ENCODE measurements at places on chromosomes 4 and X.
A peak's percentile ranks its signal among the peaks of the same experiment; 100 is the strongest.

DNA sequence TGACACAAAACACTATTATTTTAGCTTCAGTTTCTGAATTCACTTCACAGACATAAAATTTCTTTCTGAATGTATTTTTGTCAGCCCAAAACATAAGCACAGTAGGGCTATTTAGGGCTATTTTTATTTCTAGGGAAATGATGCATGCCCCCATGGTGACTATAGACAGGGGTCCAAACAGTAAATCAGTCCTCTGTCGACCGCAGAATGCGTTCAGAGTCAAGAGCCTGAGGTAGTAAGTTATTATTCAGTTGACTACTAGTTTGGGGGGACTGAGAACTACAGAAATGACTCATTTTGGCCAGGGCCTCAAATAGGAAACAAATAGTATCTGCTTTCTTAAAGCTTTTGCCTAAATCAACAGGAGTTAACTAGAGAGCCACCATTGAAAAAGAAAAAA lies 414.4 kb downstream of the AFF2 start:
- no peak for DNase-seq

DNA sequence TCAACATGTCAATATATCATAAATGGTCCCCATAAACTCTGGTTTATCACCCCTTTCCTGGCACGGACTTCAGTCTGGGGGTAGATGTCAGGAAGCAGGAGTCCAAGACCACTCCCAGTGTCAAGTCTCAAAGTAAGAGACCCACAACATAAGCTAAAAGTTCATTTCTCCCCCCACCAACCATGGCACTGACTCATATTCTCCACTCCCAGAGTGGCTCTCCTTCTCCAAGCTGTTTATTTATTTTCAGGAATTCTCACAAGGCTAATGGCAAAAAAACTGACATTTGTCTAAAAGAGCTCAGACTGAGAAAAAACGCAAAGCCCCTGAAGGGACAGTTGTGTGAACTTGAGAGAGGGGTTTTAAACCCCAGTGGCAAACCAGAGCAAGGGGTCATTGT lies 217.0 kb downstream of the RAB28 start:
- no peak for DNase-seq

DNA sequence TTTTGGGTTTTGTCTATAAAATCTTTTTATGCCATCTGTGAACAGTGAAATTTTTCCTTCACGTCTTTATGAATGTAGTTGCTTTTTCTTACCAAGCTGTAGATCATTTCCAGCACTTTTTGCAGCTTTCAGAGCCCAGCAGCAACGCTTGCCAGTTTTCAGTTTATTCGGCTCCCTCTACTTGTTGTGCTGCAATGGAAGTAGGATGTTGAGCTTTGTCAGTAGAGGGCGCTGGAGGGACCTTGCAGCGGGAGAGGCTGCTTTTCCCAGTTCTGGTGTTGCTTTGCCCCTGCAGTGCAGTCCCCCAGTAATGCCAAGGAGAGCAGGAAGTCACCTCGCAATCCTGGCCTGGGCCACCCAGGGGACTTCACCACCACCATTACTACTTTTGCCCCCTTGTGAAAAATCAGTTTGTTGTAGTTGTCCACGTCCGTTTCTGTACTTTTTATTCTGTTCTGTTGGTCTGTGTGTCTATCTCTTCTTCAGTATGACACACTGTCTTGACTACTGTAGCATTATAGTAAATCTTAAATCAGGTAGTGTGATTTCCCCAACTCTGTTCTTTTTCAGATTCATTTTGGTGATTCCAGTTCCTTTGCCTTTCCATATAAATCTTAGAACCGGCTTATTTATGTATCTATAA lies 21.8 kb downstream of the CMC4 start:
- peak; percentile 27 for DNase-seq

GRCh38 chrX:134172588-134173259 lies 64.3 kb upstream of the CCDC160 start:
- DNase-seq: peak; percentile 21

DNA sequence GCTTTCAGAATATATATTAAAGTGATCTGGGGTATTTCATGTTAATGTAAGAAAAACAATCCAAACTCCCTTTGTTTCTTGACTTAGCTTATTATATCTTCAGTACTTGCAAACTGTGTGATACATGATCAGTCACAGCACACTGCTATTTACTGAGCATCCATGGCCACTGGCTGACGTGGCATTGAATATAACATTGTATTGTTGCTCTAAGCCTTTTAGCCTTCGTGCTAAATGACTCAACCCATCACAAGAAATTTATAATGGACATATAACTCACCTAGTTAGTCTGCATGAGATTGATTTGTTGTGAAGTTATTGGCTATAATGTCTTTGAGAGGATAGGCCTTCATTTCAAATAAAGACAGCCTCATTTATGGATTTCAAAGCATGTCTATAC lies 642.6 kb downstream of the IL1RAPL1 start:
- DNase-seq: no peak

- no peak for DNase-seq
These were observed 98.0 kb upstream of the MAGEB16 start for GRCh38 chrX:35700121-35700520.

DNA sequence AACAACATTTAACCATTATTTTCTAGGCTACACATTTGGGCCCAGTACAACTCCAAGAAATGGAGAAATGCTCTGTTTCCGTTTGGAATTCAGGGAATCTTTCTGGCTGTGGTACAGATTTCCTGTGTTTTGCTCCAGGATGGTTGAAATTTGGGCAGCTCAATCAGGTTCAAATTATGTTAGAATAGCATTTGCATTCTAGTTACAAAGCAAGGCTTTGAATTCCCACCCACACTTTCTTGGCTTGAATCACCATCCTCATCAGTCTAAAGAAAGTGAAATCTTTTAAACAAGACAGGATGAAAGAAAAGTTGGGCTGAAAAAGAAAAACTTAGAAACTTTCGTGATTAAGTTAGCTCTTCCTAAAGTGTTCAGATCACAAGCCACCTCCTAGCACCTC lies 98.1 kb upstream of the VCX3B start:
- DNase-seq: no peak

DNA sequence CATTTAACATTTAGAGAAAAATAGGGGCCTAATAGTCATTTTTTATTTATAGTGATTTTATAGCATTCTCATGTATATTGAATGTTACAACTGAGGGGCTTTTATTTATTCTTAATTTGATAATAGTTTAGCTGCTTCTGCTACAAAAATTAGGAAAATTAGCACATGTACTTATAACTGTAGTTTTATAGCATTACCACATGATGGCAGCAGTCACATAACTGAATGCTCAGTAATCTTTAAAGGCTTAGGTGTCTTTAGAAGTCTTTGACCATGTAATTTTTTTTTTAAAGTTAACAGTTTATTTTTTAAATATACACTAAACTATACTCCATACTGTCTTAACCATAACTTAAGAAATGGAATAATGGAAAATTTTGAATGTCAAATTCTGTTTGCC lies 136.6 kb downstream of the STAG2 start:
- DNase-seq: no peak

DNA sequence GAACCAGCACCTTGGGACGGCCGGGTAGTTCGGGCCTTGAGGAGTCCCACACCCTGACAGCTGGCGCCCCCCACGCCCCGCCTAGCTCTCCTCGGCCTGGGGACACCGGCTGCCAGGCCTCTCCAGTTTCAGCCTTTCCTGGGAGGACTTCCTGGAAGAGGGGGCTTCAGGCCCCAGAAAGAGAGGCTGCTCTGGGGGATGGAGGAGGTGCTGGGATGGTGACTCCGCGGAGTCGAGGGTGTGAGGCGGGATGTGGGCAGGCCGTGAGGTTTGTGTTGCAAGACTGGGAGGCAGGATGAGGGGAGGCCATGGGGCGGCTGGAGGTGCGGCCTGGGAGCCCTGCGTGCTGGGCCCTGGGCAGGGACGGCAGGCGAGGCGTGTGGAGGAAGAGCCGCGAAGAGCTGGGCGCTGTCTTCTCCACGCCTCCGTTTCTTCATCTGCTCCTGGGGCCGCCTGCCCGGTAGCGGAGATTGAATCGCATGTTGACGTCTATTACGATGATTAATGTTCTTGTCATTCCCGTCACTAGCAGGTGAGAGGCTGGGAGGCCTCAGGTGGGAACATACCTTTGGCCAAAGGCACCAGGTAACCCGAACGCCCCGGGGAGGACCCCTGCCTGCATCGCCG lies 918 bp upstream of the FGFRL1 start:
- peak; percentile 55 for DNase-seq

GRCh38 chrX:46758163-46758955 lies 559 bp downstream of the SLC9A7 start:
- peak; percentile 2 for DNase-seq
